ENCODE measurements at places on chromosomes 11 and 22.
A peak's percentile ranks its signal among the peaks of the same experiment; 100 is the strongest.

DNA sequence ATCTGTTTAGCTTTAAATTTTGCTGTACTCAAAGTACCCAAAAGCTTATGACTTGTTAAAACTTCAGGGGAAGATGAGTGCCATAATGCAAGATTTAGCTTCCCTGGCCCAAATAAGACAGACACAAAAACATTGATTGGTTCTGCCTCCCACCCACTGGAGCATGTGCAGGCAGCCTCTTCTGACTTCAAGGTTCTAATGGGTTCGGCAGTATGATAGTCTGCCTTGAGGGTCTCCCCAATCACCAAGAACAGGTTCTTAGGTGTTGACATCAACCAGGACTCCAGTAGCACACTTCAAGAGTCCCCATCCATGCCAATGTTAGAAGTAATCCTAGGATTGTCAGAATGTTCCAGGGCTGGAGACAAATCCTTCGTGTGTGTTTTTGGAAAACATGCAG, 12.5 kb downstream of the EIF4G2 start:
- peak; percentile 23 for DNase-seq

GRCh38 chr11:69265911-69266510, 27.9 kb upstream of the MYEOV start:
- no peak for DNase-seq

- no peak for DNase-seq
Observed at GRCh38 chr11:7473717-7474116, 11.6 kb upstream of the OLFML1 start.

DNA sequence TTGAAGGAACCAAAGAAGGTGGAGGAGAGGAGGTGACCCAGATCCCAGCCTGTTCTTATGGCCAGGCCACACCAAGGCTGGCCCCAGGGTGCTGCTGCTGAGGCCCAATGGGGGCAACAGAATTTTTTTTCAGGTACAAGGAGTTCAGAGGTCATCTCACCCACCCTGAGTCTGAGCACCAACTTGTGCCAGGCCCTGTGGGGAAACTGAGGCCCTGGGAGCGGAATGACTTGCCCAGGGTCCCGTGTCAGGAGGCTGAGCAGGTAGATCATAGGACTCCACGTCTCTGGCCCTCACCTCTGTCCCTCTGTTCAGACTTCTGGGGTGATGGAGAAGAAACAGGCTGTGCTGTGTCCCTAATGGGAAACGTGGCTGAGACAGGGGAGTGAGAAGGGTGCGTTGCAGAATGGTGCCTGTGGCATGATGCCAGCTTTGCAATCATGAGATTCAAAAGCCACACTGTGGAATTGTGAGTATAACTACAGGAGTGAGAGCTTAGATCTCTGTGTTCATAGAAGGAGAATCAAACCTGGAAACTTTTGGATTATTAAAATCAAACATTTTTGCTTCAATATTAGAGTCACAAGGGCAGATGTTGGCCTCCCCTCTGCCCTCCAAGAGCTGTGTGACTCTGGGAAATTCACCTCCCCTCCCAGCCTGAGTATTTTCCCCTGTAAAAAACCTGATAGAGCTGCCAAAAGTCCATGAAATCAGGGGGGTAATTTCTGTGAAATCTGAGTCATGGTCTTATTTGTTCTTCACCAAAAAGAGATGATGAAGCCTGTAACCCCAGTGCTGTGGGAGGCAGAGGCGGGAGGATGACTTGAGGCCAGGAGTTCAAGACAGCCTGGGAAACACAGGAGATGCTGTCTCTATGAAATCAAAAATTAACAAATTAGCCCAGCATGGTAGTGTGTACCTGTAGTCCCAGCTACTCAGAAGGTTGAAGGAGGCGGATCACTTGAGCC, 874 bp downstream of the APOL1 start:
- DNase-seq, result peak; percentile 69

GRCh38 chr11:3632070-3632660, 9.6 kb downstream of the ART5 start:
- DNase-seq, result no peak

Data from activated T-cell treated with anti-CD3 and anti-CD28 coated beads, Interleukin-2, amount 50 U/mL, for 48 hours (primary cell).